ENCODE measurements at places on chromosomes 13 and 19. TPM values are rescaled to one million over a fixed set of nuclear protein-coding genes. Genes with fewer than 3 reads are reported as not detected.

The MBD3L5 gene
- polyA plus RNA-seq = not detected

GRCh38 chr13:113968463-113969310 lies 5.2 kb downstream of the C13orf46 start:
- peaks cover 17% of the 10 kb centered on the region for H3K4me1 ChIP-seq
- H3K4me3 ChIP-seq = no peak overlapping the region
- peaks cover 12% of the 10 kb centered on the region for H3K27me3 ChIP-seq
- DNase-seq = no peak

The GRK1 gene
- not detected for polyA plus RNA-seq

DNA sequence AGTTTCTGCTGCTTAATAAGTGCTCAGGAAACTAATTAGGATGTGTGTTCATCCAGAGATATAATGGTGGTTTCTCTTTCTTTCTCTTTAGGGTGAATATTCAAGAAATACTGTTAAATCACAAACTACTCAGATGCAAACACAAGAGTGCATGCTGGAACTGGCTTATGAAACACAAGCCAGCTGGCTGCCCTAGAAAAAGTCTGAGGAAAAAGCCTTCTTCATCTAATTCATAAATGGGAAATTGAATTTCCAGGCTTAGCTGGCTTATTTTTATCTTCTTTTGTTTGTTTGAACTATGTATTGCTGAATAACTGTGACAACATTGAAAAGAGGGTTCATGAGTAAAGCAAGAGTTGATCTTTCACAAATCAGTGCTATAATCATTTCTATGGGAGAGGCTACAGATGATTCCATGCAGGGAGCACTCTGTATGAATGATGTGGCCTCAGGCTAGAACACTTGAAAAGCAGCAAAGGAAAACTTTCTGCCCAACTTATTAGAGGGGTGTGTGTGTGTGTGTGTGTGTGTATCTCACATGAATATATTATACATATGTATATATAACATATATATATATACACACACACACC lies 69.8 kb upstream of the SCEL start:
- no peaks in the 10 kb centered on the region for H3K4me1 ChIP-seq
- H3K27me3 ChIP-seq = no peaks in the 10 kb centered on the region
- H3K36me3 ChIP-seq = no peaks in the 10 kb centered on the region
- H3K4me3 ChIP-seq = no peak overlapping the region
- no peak for DNase-seq

- H3K27me3 ChIP-seq = no peaks in the 10 kb centered on the region
- H3K4me3 ChIP-seq = peak overlapping the region; percentile 29
- peaks cover 30% of the 10 kb centered on the region for H3K4me1 ChIP-seq
- peak; percentile 81 for DNase-seq
- H3K36me3 ChIP-seq = no peaks in the 10 kb centered on the region
- H3K27ac ChIP-seq = peak overlapping the region; percentile 81
These were observed 18.8 kb downstream of the CYTH2 start for GRCh38 chr19:48487948-48488347.

GRCh38 chr13:50706505-50706904 lies 137.0 kb downstream of the DLEU7 start:
- H3K27me3 ChIP-seq = no peaks in the 10 kb centered on the region
- no peak overlapping the region for H3K4me3 ChIP-seq
- no peak for DNase-seq
- H3K36me3 ChIP-seq = no peaks in the 10 kb centered on the region
- no peak overlapping the region for H3K27ac ChIP-seq

DNA sequence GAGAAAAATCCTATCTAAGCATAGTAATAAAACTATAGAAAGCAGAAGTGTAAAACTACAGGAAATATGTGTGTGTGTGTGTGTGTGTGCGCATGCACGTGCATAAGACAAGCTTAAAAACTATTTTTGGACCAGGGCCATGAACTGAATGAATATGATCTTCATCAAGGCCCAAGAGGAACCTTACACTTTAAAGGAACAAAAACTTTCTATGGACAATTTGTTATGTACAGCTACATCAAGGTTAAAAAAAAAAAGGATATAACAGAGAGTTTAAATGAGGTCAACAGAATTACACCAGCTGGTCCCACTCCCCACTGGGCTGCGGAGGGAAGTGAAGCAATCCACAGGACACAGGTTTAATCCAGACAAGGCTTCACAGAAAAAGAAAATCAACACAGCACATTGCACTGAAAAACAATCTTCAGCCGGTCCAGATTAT lies 151.1 kb downstream of the LHFPL6 start:
- no peak overlapping the region for H3K4me3 ChIP-seq
- H3K27me3 ChIP-seq = no peaks in the 10 kb centered on the region
- no peaks in the 10 kb centered on the region for H3K36me3 ChIP-seq
- no peak for DNase-seq
- no peak overlapping the region for H3K27ac ChIP-seq

The IRS2 gene
- 1.1 TPM for polyA plus RNA-seq

GRCh38 chr19:45791744-45792469 lies 738 bp downstream of the DMWD start:
- peaks cover 9% of the 10 kb centered on the region for H3K4me1 ChIP-seq
- DNase-seq = no peak
- H3K4me3 ChIP-seq = peak overlapping the region; percentile 83
- no peaks in the 10 kb centered on the region for H3K27me3 ChIP-seq
- peak overlapping the region; percentile 46 for H3K27ac ChIP-seq

DNA sequence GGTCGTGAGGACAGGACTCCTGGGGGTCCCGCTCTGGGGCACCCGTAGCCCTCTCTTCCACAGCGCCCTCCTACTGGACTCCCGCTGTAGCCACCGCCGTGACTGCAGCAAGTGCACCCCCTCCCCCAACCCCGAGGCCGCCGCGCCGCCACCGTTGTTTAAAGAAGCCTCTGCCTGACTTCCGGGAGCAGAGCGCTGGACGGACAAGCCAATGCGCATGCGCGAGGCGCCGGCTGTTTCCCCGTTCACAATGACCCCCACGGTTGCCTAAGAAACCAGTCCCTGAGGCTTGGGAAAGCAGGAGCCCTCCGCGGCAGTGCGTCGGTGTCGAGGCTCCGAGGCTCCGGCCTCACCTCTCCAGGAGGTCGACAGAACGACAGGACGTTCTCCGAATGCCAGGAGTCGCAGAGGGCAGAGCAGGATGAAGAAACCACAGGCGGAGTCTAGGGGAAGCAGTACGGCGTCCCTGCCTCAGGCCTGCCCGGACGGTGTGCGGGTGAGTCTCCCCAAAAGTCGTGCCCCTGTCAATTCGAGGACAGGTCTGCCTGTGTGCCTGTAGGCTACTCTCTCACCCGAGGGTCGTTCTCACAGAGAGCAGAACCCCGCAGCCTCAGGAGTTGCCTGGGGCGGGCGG lies 70.5 kb upstream of the ZNF420 start:
- no peak overlapping the region for H3K27ac ChIP-seq
- H3K4me3 ChIP-seq = no peak overlapping the region
- no peaks in the 10 kb centered on the region for H3K27me3 ChIP-seq
- no peaks in the 10 kb centered on the region for H3K4me1 ChIP-seq
- H3K36me3 ChIP-seq = no peaks in the 10 kb centered on the region
- no peak for DNase-seq

The EFNB2 gene
- polyA plus RNA-seq = 68.0 TPM

DNA sequence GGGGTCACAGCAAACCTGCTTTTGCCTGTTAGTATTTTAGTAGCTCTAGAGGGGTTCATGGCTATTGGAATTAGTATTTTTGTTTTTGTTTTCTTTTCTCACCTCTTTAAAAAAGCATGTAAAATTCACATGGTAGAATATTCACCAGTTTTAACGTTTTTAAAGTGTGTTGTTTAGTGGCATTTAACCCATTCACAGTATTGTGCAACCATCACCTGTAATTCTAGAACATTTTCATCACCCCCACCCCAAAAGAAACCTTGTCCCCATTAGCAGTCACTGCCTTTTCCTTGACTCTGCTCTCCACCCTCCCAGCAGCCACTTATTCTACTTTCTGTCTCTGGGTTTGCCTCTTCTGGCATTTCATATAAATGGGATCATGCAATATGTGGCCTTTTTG lies 39.8 kb downstream of the GATAD2A start:
- H3K36me3 ChIP-seq = peaks cover 1% of the 10 kb centered on the region
- H3K4me3 ChIP-seq = no peak overlapping the region
- H3K4me1 ChIP-seq = peaks cover 23% of the 10 kb centered on the region
- no peaks in the 10 kb centered on the region for H3K27me3 ChIP-seq

GRCh38 chr19:47274071-47274890 lies at the start of gene INAFM1:
Gene INAFM1, plus strand, starts transcription at chr19:47274885. Its CDS starts 35 bp downstream, at chr19:47274920.
- peak; percentile 72 for DNase-seq
- peaks cover 2% of the 10 kb centered on the region for H3K36me3 ChIP-seq
- no peaks in the 10 kb centered on the region for H3K27me3 ChIP-seq
- peak within 1 kb of the TSS; percentile 94 for H3K27ac ChIP-seq
- peak within 1 kb of the TSS; percentile 86 for H3K4me3 ChIP-seq

GRCh38 chr19:49554701-49555181 lies 25.6 kb downstream of the NOSIP start:
- H3K27me3 ChIP-seq = no peaks in the 10 kb centered on the region
- H3K27ac ChIP-seq = peak overlapping the region; percentile 85
- H3K4me3 ChIP-seq = no peak overlapping the region
- peaks cover 25% of the 10 kb centered on the region for H3K36me3 ChIP-seq
- no peak for DNase-seq
- H3K4me1 ChIP-seq = peaks cover 15% of the 10 kb centered on the region

DNA sequence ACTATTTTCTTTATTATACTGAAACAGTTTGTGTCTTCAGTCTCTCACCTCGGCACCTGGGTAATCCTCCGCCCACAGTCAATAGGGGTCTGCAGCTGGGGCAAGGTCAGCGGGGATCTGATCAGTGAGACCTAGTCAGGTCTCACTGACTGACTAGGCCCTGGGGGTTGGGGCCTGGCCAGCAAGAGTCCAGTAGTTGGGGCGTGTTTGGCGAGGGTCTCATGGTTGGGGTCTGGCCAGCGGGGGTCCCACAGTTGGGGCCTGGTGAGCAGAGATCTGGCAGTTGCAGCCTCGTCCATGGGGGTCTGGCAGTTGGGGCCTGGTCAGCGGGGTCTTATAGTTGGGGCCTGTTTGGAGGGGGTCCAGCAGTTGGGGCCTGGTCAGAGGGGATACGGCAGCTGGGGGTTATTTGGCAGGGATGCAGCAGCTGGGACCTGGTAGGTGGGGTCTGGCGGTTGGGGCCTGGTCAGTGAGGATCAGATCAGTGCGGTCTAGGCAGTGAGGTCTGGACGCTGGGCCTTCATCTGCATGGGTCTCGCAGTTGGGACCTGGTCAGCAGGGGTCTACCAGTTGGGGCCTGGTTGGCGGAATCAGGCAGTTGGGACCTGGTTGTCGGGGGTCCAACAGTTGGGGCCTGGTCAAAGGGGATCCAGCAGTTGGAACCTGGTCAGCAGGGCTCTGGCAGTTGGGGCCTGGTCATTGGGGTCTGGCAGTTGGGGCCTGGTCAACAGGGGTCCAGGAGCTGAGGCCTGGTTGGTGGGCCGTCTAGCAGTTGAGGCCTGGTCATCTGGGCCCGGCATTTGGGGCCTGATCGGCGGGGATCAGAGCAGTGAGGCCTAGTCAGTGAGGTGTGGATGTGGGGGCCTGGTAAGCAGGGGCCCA lies 61.1 kb upstream of the TPM4 start:
- H3K27ac ChIP-seq = no peak overlapping the region
- H3K27me3 ChIP-seq = no peaks in the 10 kb centered on the region
- no peaks in the 10 kb centered on the region for H3K4me1 ChIP-seq
- no peaks in the 10 kb centered on the region for H3K36me3 ChIP-seq
- DNase-seq = no peak
- H3K4me3 ChIP-seq = no peak overlapping the region

The VSTM1 gene
- polyA plus RNA-seq = not detected

The NKPD1 gene
- polyA plus RNA-seq = 1.2 TPM

GRCh38 chr13:22655106-22655852 lies 525.5 kb upstream of the SGCG start:
- H3K4me1 ChIP-seq = no peaks in the 10 kb centered on the region
- no peaks in the 10 kb centered on the region for H3K36me3 ChIP-seq
- DNase-seq = no peak
- no peaks in the 10 kb centered on the region for H3K27me3 ChIP-seq
- no peak overlapping the region for H3K27ac ChIP-seq

DNA sequence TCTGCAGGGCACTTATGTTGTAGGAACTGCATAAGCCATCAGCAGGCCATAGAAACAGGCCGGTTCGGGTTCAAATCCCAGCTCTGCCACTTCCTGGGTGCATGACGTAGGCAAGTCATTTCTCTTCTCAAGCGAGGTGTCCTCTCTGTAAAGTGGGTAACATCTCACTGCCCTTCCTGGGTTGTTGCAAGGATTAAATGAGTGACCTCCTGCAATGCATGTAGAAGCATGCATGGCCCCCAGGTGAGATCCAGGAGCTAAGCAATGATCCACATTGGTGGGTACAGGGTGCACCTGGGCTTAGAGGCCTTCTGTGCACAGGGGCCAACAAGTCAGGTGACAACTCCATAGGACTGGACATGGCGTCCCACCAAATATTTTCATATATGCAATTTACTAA lies 13.8 kb downstream of the PHLDB3 start:
- no peak for DNase-seq
- H3K27me3 ChIP-seq = no peaks in the 10 kb centered on the region
- H3K4me3 ChIP-seq = no peak overlapping the region
- H3K36me3 ChIP-seq = peaks cover 13% of the 10 kb centered on the region
- no peaks in the 10 kb centered on the region for H3K4me1 ChIP-seq

GRCh38 chr13:36028359-36029025 lies 102.7 kb downstream of the DCLK1 start:
- H3K27me3 ChIP-seq = no peaks in the 10 kb centered on the region
- no peaks in the 10 kb centered on the region for H3K4me1 ChIP-seq
- DNase-seq = no peak
- H3K27ac ChIP-seq = no peak overlapping the region

- H3K36me3 ChIP-seq = peaks cover 1% of the 10 kb centered on the region
- H3K4me3 ChIP-seq = no peak overlapping the region
- no peaks in the 10 kb centered on the region for H3K27me3 ChIP-seq
These were observed 68.6 kb downstream of the NDFIP2 start for GRCh38 chr13:79549355-79550106.

The GPX4 gene
- 243 TPM for polyA plus RNA-seq

The ZSCAN4 gene
- 0.26 TPM for polyA plus RNA-seq

DNA sequence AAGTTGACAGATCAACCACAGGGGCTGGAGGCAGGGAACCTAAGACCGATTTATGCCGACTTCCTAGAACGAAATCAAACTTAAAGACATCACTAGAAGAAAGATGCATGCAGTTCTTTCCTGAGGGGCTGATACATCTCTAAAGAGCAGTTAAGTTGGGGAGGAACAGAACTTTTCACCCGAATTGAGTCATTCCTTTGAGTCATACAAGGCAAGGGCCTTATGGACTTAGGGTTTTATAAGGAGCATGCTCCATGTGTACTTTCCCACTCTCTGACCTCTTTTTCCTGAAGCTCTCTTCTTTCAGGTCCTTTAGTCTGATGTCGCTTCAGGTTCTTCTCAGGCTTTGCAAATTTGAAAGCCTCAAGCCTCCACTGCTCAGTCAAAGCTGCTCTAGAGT lies 7.9 kb upstream of the FBXL3 start:
- H3K4me3 ChIP-seq = no peak overlapping the region
- no peak overlapping the region for H3K27ac ChIP-seq
- H3K4me1 ChIP-seq = no peaks in the 10 kb centered on the region
- H3K36me3 ChIP-seq = no peaks in the 10 kb centered on the region
- H3K27me3 ChIP-seq = no peaks in the 10 kb centered on the region

DNA sequence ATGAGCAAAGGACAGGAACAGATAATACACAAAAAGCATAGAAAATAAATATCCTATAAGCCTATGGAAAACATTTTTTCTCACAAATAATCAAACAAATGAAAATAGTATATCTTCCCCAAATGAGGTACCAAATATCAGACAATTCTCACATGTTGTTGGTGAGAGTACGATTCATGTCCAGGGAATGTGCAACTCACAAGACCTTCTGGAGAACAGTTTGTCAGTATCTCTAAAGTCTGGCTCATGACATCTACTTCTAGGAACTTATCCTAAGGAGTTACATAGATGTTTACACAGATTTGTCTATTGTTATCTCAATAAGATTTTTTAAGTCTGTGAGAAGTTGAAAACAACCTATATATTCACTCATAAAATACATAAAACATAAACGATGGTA lies 80.3 kb upstream of the ARHGEF7 start:
- no peak overlapping the region for H3K27ac ChIP-seq
- H3K36me3 ChIP-seq = no peaks in the 10 kb centered on the region
- no peaks in the 10 kb centered on the region for H3K4me1 ChIP-seq
- no peak overlapping the region for H3K4me3 ChIP-seq
- peaks cover 39% of the 10 kb centered on the region for H3K27me3 ChIP-seq
- DNase-seq = no peak

Data from keratinocyte (primary cell).